ENCODE measurements at places on chromosomes 1 and 21.

- no peak for DNase-seq
These were observed 2.9 kb downstream of the ZDHHC18 start for GRCh38 chr1:26829184-26829911.

DNA sequence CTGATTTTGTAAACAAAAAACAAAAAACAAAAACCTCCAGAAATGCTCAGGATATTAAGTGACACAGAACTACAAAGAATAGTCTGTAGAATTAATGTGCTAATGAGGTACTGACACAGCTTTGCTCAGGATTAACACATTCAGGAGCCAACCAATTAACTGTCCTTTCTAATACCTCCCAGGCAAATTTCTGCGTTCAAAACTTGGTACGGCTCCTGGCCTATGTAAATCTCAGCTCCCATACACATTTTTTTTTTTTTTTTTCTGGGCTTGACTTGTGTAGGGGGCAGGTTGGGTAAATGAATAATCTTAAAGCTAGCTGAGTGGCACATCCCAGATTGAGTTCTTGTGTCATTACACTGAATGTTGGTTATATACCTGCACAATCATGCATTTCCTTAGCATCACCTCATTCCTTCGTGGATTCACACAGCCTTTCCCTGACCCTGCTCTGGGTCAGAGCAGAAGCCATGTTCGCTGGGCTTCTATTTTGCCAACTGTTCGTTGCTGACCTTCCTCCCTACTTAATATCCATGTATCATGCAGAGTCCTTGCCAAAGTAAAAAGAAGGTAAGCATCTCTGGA, 12.6 kb upstream of the IER5 start:
- DNase-seq: no peak

GRCh38 chr1:161973924-161974845, 49.5 kb downstream of the OLFML2B start:
- no peak for DNase-seq

GRCh38 chr1:87706779-87707228, 378.1 kb downstream of the LMO4 start:
- DNase-seq: no peak

- no peak for DNase-seq
These were observed 10.5 kb upstream of the IRF2BP2 start for GRCh38 chr1:234620272-234621126.

DNA sequence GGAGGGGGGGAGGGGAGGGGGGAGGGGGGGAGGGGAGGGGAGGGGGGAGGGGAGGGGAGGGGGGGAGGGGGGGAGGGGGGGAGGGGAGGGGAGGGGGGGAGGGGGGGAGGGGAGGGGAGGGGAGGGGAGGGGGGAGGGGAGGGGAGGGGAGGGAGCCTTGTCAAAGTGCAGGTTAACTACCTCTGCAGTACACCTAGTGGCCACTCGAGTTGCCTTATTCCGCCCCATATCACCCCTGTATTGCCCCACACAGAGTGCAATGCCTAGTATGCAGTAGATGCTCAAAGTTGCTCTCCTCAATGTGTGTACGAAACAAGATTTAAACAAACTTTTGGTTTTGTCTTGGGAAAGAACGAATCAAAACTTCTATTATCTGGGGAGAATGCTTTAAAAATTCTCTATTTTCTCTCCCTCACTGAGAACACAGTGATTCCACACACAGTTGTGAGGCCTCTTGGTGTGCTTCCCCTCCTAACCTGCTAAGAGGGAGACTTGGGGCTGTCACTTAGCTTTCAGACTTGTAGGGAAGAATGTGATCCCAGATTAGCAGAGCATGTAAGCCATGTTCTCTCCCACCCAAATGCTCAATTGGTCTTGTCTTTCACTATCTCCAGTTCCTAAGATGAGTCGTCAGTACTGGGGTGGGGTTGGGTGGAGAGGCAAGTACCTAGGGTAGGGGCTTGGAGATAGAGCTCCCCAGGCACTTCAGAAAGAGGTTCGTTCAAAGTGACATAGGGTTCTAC, 79.7 kb upstream of the MAP10 start:
- DNase-seq: no peak

GRCh38 chr21:46060596-46061061, 37.3 kb upstream of the COL6A2 start:
- DNase-seq: no peak

- DNase-seq: no peak
These were observed 21.7 kb upstream of the KIFAP3 start for GRCh38 chr1:170095976-170096748.

DNA sequence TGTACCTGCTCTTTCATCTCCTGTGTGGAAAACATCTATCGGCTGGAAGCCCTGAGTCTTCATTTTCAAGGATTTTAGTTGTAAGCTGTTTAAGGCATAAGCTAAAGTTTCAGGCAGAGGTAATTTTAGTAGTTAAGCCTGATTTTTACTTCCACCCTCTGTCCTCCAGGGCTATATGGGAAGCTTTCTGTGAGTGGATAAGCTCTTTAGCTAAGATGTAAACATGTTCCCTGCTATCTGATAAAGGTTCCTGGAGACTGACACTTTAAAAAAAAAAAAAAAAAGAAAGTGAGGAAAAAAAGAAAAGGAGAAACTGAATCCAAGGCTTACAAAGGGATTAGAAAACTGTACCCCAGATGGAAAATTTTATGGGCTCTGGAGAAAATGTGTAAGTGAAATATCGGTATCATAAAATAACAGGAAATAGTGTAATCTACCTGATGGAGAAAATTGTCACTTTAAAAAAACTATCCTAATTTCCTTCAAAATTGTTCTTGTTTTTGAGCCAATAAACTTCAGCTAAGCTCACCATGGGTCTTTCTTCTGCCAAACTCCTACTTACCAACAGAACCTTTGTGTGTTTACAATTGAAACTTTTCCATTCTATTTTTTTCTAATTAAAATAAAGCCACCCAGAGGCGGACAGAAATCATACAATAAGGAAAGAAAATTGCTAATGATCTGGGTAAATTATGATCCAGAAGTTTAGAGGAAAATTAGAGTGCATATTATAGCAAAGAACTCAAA, 180.5 kb downstream of the TGFB2 start:
- DNase-seq: no peak

DNA sequence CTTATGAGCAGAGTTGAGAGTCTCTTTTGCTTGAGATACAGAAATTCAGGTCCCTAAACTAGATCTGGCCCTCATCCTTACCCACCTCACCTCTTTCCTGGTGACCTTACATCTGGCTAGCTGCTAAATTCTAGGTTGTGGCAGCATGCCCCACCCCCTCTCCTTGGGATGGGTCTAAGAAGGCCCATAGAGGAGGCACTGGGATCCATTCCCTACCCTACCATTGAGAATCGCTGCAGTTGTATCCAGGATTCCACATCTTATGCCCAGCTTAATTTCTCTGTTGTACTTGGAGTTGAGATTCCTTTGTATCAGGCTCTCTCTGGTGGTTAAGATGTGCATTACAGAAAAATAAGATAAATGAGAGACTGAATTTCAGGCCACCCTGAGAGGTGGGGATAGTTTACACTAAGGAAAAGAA, 9.5 kb upstream of the TMEM39B start:
- DNase-seq: no peak

- DNase-seq: no peak
These were observed 6.8 kb upstream of the TEKT2 start for GRCh38 chr1:36076979-36077573.

DNA sequence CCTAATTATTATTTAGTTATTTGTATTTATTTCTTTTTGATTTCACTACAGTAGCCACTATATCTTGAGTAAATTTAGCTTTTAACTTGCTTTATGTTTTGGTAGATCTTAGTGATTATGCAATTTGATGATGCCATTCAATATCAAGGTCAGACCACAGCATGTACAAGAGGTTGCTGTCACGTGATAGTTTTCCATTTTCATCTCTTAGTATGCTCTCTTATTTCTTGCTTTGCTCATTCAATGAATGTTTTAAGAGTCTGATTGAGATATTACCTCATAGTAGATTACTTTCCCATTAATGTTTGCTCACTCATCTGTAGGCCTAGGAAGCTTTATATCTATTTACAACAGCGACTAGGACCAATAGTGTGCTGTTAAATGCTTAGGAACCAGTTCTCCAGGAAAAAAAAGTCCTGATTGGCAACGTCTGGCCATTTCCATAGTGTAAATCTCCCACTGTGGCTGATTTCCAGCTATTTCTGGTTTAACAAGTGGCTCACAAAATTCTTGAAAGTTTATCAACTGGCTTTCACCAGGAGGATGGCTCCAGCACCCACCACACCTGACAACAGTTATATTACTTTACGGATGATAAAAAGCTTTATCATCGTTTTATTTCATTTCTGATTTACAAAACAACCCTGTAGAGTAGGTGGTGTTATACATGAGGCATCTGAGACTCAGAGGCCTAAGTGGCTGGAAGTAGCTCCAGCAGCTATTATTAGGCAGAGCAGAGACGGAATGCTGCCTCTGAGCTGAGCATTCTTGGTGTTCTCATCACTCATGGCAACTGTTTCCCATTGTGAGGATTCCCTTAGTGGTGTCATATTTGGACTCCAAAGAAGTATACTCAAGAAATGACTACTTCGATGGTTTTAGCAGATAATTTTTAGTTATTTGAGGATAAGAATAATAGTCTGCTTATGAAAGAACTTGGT, 235.2 kb downstream of the DISC1 start:
- no peak for DNase-seq

- DNase-seq: no peak
These were observed 67.8 kb upstream of the IPO9 start for GRCh38 chr1:201761178-201761577.

- DNase-seq: no peak
These were observed 113.6 kb downstream of the NMNAT2 start for GRCh38 chr1:183304440-183305107.

- DNase-seq: no peak
These were observed 30.6 kb upstream of the LYPD8 start for GRCh38 chr1:248786156-248786555.

GRCh38 chr21:24046829-24047443, 1560.3 kb downstream of the MRPL39 start:
- no peak for DNase-seq

- peak; percentile 31 for DNase-seq
These were observed 14.1 kb upstream of the HEYL start for GRCh38 chr1:39653546-39654031.

- no peak for DNase-seq
These were observed 84.3 kb upstream of the ARHGAP29 start for GRCh38 chr1:94321662-94322061.
